ENCODE measurements at places on chromosomes 3 and 15. TPM values are rescaled to one million over a fixed set of nuclear protein-coding genes. Genes with fewer than 3 reads are reported as not detected.

Gene GPR149
- not detected for total RNA-seq

- H3K4me1 ChIP-seq = no peaks in the 10 kb centered on the region
- no peak overlapping the region for H3K27ac ChIP-seq
- no peaks in the 10 kb centered on the region for H3K27me3 ChIP-seq
Observed at GRCh38 chr3:40317061-40317855, 7.8 kb downstream of the EIF1B start.

DNA sequence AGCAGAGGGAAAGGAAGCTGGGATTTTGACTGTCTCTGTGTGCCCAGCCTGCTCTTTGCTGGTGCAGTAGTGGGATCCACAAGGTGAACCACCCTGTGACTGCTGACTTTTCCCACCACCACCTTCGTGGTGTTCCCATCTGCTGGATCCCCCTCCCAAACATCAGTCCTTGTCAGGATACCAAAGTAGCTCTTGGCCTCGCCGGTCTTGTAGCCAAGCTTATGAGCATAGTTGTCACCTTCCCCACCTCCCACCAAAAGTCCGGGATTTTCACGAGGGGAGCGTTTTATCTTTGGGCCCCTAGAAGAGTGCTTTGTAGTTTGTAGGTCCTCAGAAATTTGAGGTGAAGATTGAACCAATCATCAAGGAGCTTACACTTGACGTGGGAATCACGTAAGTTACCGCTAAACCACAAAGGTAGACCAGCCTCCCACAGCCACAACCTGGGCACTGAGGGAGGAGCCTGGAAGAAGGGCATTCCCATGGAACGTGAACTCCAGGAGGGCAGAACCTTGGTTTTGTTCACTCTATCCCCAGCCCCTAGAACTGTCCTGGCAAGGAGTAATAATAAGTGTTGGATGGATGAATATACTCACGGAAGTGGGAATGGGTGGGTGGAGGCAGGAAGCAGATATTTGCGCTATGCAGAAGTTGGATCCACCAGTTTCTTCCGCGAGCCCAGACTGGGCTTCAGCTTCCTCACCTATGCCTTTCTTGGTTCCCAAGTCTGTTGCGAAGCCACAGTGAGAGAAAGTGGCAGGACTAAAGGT is 814 bp upstream of the TEX264 start:
- no peak for DNase-seq
- peak overlapping the region; percentile 90 for H3K4me3 ChIP-seq

- H3K27ac ChIP-seq = peak overlapping the region; percentile 36
- no peaks in the 10 kb centered on the region for H3K36me3 ChIP-seq
- no peak overlapping the region for H3K4me3 ChIP-seq
- no peak for DNase-seq
Observed at GRCh38 chr3:20055020-20055775, 15.0 kb downstream of the KAT2B start.

- no peaks in the 10 kb centered on the region for H3K27me3 ChIP-seq
- no peak overlapping the region for H3K27ac ChIP-seq
- no peak overlapping the region for H3K4me3 ChIP-seq
- H3K36me3 ChIP-seq = no peaks in the 10 kb centered on the region
Observed at GRCh38 chr3:130956721-130957120, 62.8 kb downstream of the ATP2C1 start.

DNA sequence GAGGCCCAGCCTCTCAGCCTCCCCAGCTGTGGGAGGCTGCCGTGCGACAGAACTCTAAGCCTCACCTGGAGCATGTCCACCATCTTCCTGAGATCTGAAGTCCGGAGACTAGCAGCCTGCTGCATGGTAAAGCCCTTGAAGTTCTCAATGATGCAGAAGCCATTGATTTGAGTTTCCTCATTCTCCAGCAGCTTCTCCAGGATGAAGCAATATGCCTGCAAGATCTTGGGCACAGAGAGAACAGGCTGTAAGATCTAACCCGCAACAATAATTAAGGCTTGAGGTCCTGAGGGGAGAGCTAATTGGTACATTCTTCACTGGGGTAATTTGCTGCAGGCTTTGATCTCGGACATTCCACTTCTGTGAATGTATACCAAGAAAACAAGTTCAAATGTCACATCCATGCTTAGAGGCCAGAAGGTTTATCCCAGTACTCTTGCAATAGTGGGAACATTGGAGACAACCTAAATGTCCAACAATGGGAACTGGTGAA is 9.7 kb downstream of the RLBP1 start:
- no peaks in the 10 kb centered on the region for H3K36me3 ChIP-seq
- no peaks in the 10 kb centered on the region for H3K4me1 ChIP-seq
- H3K27ac ChIP-seq = no peak overlapping the region
- no peak overlapping the region for H3K4me3 ChIP-seq
- no peak for DNase-seq
- H3K27me3 ChIP-seq = no peaks in the 10 kb centered on the region

- H3K27me3 ChIP-seq = no peaks in the 10 kb centered on the region
- no peaks in the 10 kb centered on the region for H3K36me3 ChIP-seq
Observed at GRCh38 chr3:178320456-178321351, 215.5 kb upstream of the KCNMB2 start.

DNA sequence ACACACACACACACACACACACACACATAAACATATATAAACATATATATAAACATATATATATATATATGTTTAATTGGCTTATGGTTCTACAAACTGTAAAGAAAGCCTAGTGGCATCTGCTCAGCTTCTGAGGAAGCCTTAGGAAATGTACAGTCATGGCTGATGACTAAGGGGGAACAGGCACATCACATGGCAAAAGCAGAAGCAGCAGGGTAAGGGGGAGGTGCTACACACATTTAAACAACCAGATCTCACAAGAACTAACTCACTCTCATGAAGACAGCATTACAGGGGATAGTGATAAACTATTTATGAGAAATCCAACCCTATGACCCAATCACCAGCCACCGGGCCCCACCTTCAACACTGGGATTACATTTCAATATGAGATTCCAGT is 922.9 kb downstream of the SI start:
- no peaks in the 10 kb centered on the region for H3K27me3 ChIP-seq
- H3K27ac ChIP-seq = no peak overlapping the region
- DNase-seq = no peak
- no peaks in the 10 kb centered on the region for H3K4me1 ChIP-seq
- H3K4me3 ChIP-seq = no peak overlapping the region

DNA sequence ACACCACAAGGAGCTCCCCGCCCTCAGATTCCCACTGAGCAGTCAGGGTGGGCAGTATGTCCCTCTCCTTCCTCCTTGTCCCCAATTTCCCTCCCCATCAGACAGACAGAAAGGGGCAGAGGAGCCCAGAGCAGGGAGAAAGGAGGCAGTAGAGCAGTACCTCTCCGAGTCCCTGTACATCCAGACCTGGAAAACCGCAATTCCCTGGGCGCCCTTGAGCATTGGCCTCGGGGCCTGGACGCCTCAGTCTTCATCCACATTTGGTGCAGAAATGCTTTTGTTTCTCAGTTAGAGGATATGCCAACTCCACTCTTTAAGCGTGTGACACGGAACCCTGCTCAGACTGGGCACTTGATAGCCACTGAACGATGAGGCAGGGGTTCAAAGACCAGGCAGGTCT is 5.9 kb downstream of the ISG20 start:
- H3K27ac ChIP-seq = no peak overlapping the region
- no peak overlapping the region for H3K4me3 ChIP-seq
- H3K27me3 ChIP-seq = no peaks in the 10 kb centered on the region
- no peak for DNase-seq
- H3K4me1 ChIP-seq = peaks cover 88% of the 10 kb centered on the region

Gene THRB
- not detected for total RNA-seq

GRCh38 chr3:58581328-58582091 is 4.3 kb upstream of the FAM107A start:
- H3K27ac ChIP-seq = no peak overlapping the region
- H3K4me1 ChIP-seq = no peaks in the 10 kb centered on the region
- H3K4me3 ChIP-seq = no peak overlapping the region

Gene IL17RB
- total RNA-seq = 1.2 TPM

DNA sequence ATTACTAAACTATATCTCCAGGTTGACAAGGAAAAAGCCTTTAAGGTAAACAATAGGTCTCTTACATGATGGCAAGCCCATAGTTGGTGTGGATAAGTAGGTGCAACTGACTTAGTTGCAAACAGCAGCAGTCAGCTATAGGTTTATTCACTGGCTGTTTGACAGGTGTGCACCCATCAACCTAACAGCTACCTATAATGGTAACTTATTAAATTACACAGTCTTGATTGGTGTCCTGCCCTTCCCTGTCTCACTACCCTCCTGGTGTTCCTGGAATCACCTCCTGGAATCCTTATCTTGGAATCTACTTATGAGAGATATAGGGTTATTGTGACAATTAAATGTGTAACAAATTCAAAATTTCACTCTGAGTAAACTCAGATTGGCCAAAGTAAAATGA is 467.8 kb upstream of the UBE2E2 start:
- DNase-seq = no peak
- H3K36me3 ChIP-seq = no peaks in the 10 kb centered on the region
- no peaks in the 10 kb centered on the region for H3K4me1 ChIP-seq
- H3K4me3 ChIP-seq = no peak overlapping the region

- H3K36me3 ChIP-seq = no peaks in the 10 kb centered on the region
- H3K4me3 ChIP-seq = no peak overlapping the region
- no peaks in the 10 kb centered on the region for H3K27me3 ChIP-seq
- DNase-seq = no peak
- H3K27ac ChIP-seq = no peak overlapping the region
Observed at GRCh38 chr15:80423215-80423614, 19.0 kb downstream of the ARNT2 start.

Gene BSN
- 0.46 TPM for total RNA-seq

DNA sequence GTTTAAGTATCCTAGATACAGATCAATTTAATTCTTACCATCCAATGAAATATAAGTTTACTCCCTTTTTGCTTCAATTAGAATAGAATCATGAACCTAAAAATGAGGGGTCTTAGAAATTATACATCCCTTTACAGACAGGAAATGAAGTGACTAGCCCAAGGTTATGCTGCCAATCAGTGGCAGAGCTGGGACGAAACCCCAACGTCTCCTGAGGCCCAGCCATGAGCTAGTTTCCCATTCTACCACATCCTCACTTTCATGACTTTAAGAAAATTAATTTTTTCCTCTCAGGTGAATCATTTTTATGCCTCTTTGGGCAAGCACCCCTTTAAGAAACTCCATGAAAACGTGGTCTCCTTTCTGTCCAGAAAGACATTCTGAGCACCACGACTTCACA is 11.2 kb downstream of the LRIG1 start:
- H3K27ac ChIP-seq = no peak overlapping the region
- no peak overlapping the region for H3K4me3 ChIP-seq

DNA sequence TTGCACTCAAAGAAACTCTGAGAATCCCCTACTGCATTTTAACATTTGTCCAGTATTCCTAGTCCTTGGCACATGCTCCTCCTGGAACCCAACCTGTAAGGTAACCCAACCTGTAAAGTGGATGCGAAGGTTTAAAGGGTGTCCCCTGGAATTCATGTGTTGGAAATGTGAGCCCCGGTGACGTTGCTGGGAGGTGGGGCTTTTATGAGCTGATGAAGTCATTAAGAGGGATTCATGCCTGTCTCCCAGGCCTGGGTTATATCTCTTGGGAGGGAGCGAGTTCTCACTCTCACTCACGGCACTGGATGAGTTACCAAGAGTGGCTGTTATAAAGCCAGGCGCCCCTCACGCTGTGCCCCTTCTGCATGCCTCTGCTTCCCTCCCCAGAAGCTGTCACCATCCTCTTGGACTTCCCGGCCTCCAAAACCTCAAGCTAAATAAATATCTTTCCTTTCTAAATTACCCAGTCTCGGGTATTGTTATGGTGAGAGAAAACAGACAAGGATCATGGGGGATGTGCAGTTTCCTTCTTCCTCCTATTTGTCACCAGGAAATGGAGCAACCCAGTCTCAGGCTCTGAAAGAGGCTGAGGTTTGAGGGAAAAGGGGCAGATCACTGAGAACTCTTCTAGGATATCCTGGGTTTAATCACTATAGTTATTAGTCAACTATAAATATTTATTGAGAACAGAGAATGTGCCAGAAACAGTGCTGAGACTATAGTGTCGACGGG is 7.6 kb downstream of the XXYLT1 start:
- H3K4me1 ChIP-seq = peaks cover 18% of the 10 kb centered on the region
- no peaks in the 10 kb centered on the region for H3K27me3 ChIP-seq
- no peaks in the 10 kb centered on the region for H3K36me3 ChIP-seq
